ENCODE measurements at places on chromosomes 5 and 9. TPM values are rescaled to one million over a fixed set of nuclear protein-coding genes. Genes with fewer than 3 reads are reported as not detected.

The C9orf50 gene
- total RNA-seq = not detected

The DMRTA1 gene
- 1.6 TPM for total RNA-seq

The RELL2 gene
- 16.9 TPM for total RNA-seq

The LYRM7 gene
- total RNA-seq = 5.1 TPM

The SPATA24 gene
- total RNA-seq = 2.6 TPM

The F2RL2 gene
- 2.6 TPM for total RNA-seq

The PCDHGB2 gene
- 0.20 TPM for total RNA-seq

The PCDHGC3 gene
- total RNA-seq = 18.9 TPM

The INSL4 gene
- total RNA-seq = 0.13 TPM

The ADGRD2 gene
- not detected for total RNA-seq

The TJP2 gene
- 131 TPM for total RNA-seq

DNA sequence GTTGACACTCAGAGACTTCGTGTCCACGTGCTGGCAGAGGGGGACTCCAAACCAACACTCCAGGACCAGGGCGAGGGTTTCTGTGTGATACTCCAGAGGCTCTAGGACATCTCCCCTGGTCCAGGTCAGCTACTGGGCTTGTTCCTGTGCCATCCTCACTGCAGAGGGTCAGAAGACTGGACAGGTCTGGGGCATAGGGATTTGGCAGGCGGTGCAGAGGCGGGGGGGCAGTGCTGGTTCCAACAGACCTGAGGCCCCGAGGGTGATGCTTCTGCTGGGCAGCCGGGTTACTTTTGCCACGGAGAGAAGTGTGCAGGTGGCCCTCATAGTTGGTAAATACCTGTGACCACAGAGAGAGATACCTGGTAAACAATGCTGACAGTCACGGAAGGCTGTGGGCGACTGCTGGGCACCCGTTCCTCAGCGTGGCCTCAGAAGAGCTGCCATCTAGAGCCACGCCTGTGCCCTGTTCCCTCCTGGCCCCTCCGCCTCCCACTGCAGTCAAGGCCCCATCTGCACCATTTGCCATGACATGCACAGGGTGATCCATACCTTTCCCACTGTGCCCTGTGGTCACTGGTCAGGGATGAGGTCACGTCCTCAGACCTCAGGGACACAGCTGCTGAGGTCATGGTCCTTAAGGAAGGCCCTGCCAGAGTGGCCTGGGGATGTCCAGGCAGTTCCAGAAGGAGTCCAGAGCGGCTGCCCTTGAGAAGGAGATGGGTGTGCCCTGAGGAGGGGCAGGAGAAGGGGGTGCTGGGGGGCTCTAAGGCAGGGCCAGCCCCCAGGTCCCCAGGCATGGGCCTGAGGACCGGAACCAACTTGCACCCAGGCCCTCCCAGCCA lies 30.0 kb downstream of the TRIP13 start:
- no peak for DNase-seq

DNA sequence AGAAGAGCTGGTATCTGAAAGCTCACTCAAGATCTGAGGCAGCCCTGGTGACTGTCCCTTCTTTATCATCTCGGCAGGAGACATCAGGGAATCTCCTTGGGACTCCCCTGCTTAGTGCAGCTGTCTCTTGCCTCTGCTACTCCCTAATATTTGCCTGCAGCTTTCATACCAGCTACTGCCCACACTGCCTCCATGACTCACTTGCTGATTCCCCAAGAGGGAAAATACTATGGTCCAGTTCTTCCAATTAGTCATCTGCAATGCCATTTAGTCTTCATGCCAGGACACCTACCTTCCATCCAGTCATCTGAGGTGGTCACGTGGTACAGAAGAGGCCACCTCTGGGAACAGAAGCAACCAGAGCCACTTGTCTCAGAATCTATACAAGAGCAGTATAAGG lies 270.8 kb downstream of the NTRK2 start:
- no peak for DNase-seq

DNA sequence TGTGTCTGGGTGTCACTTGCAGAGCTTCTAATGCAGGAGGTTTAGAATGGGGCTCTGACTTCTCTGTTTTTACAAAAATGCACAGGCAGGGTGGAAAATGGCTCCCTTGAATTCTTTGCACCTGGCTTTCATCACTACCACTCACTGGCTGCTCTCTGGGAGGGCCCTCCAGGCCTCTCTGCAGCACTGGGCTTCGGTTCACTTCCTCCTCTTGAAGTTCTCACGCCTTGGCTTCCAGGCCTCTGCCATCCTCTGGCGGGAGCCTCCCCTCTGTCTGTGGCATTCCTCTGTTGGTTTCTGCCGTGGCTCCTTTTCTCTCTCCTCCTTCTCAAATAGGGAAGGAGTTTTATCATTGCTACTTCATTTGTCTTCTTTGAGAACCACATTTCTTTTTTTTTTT lies 2.8 kb upstream of the PRLR start:
- DNase-seq = no peak

GRCh38 chr9:129306318-129306973 lies 128.4 kb upstream of the IER5L start:
- DNase-seq = no peak

DNA sequence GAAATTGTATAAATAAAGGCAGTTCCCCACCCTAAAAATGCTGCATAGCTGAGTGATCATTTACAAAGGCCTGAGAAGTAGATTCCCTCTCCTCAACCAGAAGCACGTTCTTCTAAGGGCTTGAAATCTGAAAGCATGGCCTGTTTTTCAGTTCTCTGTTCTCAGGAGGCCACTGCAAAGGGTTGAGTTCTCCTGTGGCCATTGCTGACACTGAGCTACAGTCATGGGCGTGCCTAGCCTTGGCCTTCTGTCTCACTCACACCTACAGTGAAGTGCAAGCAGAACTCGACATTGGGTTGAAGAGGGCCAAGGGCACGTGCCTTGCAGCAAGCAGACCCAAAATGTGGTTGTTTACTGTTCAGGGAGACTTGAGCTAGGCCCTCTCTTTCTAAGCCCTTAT lies 276.6 kb upstream of the VLDLR start:
- no peak for DNase-seq

DNA sequence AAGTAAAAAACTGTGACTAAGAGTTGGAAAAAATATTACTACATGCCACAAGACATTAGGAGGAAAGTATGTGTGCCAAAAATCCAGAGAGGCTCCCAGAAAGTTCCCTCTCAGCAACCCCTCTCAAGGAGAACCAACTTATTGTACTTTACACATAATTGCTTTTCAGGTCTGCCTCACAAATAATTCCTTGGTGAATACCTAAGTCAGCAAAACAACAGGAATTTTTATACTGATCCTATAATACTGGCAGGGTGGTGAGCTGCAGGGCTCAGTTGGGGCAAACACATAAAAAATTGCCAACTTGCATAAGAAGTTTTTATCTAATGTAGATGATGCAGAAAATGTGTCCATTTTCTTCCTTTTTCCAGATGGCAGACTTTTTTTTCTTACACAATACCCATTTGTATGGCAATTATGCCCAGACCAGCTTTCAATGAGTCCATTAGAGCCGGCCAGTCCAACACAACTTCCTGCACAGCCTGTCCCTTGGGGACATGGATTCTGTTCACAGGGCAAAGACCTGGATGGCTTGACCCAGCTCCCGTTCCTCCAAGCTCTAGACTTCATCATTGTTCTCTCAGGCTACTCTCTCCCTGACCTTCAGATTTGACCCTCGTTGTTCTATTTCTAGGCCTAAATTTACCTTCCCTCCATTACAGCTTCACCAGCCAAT lies 31.3 kb downstream of the MARCHF3 start:
- DNase-seq = no peak

DNA sequence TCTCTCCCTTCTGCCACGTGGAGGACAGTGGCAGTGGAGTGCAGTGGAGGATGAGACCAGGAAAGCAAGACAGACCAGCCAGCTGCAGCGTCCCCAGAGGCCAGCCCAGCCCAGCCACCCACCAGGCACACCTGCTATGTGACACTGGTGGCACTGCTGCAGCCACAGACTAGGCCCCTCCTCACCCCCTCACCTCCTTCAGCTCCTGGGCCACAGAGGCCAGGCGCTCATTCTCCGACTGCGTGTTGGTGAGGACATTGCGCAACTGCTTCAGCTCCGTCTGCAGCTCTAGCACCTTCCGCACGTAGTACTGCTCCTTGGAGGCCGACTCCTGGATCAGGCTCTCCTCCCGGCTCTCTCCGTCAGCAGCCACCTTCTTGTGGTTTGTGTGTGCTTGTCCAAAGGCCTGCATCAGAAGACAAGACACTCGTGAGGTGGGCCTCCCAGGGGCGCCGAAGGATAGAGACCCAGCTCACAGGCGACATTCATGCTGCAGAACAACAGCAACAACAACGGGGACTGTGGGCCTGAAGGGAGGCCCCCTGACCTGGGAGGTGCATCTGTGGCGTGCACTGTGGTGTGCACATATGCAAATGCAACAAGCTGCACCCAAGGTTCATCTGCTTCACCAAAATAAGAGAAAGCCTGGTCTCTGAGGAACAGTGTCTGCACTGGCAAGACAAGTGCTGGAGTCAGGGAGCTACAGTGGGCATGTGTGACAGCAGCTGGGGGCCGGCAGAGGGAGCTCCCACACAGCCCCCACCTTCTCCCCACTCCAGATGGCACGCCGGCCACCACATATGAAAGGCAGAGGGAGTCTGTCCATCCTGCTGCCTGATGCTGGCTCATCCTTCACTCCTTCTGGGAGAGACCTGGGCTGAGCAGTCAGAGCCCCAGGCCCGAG lies 35.5 kb downstream of the BICD2 start:
- no peak for DNase-seq

DNA sequence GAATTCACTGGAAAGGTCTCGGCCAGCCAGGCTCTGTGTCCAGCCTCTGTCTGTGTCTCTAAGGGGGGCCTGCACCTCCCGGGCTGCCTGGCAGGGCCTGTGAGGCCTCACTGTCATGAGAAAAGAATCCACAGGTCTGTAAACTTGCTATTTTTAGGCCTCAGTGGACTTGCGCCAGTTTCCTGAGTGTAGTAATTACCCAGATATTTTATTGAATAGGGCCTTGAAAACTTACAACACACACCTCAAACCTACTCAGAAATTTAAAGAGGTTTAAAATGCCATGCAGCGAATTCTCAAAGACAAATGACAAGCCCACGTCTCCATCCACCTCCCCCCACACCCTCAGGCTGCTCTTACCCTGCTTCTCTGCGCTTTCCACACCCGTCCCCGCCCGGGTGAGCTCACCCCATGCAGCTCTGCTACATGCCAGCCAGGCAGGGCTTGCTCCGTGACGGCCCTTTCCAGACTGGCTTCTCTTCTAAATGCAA lies 8.8 kb upstream of the TENT4A start:
- DNase-seq = peak; percentile 61

DNA sequence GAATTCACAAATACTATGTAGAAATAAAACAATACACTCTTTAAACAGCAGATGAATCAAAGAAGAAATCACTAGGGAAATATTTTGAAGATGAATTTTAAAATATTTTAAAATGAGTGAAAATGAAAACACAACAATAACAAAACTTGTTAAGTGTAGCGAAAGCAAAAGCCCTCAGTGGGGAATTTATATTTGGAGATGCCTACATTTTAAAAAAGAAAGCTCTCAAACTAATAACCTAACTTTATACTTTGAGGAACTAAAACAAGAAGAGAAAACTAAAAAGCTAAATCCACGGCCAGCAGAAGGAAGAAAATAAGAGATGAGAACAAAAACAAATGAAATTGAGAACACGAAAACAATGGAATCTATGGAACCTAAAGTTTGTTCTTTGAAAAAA lies 22.7 kb downstream of the SPDL1 start:
- DNase-seq = no peak

GRCh38 chr9:107540164-107540561 lies 50.6 kb upstream of the KLF4 start:
- no peak for DNase-seq

GRCh38 chr5:178424810-178425177 lies 165.4 kb downstream of the COL23A1 start:
- DNase-seq = no peak

GRCh38 chr5:39945870-39946269 lies 521.1 kb upstream of the DAB2 start:
- DNase-seq = no peak

GRCh38 chr9:25726871-25727410 lies 48.7 kb upstream of the TUSC1 start:
- no peak for DNase-seq

- no peak for DNase-seq
Observed at GRCh38 chr5:59327191-59327980, 566.1 kb downstream of the PDE4D start.

GRCh38 chr5:131633830-131634229 lies 1.2 kb downstream of the RAPGEF6 start:
- no peak for DNase-seq

- no peak for DNase-seq
Observed at GRCh38 chr9:89542401-89543021, 44.6 kb upstream of the SEMA4D start.

DNA sequence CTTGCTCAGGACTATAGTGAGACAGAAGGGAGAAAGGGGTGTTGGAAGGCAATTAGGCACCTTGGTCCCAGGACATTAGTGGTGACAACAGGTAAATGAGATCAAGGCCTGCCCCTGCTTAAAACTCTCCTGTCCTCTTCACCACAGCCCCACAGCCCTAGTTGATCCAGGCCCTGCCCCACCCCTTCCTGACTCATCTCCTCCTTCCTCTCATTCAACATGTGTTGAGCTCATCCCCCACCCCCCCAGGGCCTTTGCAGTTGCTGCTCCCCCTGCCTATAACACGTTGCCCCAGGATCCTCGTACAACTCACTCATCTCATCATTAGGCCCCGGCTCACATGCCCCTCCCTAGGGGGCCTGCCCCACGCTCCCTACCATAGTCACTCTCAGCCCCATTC lies 66.8 kb downstream of the TSPAN17 start:
- DNase-seq = no peak

GRCh38 chr9:69157751-69158466 lies 16.2 kb upstream of the TJP2 start:
- no peak for DNase-seq

All from hepatocyte (in vitro differentiated cells).